ENCODE measurements at places on chromosomes 3 and 15.

DNA sequence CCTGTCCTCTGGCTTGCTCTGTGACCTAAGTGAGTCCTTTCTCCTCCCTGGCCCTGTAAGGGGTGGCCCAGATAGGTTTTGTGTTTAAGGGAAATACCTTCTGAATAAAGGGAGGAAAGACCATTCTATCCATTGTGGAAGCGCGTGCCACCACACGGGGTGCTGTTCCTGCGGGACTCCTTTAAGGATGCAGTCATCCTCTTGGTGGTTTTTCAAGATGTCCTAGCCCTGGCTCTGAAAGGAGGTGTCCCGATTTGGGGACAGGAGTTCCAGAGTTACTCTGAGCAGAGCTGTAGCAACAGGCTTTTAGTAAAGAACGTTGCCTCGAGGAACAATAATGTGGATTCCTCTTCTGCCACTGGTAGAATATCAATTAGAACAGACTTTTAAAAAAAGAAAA is 9.6 kb downstream of the SLC6A6 start:
- no peak for DNase-seq

GRCh38 chr3:149968216-149968615 is 2.5 kb downstream of the PFN2 start:
- no peak for DNase-seq

- DNase-seq, result no peak
Observed at GRCh38 chr3:127065561-127066290, 82.8 kb downstream of the PLXNA1 start.

DNA sequence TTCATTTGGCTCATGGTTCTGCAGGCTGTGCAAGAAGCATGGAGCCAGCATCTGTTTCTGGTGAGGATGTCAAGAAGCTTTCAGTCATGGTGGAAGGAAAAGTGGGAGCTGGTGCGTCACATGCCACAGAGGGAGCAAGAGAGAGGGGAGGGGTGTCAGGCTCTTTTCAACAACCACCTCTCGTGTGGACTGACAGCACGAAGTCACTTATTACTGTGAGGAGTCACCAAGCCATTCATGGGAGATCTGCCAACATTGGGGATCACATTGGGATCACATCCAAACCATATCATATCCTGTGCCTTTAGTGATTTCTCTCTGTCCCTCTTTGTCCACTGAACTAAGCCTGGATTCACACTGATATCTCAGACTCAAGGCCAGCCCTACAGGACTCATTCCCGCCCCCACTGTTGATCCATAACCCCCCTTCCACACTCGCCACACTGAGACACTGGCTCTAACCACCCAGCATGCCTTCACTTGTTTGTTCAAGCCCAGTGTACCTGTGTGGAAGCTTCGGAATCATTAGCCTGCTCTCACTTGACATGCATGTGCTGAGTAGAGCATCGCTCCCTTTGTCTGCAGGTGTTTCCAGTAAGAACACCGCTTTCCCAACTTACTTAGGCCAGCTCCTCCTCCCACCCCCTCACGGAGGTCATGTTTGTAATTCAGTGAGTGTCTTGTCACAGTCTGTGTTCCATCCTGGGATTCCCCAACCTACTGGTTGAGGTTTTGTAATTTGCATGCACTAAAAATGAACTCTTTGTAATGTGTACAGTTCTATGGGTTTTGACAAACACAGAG is 132.2 kb downstream of the KLF13 start:
- DNase-seq, result peak; percentile 91

DNA sequence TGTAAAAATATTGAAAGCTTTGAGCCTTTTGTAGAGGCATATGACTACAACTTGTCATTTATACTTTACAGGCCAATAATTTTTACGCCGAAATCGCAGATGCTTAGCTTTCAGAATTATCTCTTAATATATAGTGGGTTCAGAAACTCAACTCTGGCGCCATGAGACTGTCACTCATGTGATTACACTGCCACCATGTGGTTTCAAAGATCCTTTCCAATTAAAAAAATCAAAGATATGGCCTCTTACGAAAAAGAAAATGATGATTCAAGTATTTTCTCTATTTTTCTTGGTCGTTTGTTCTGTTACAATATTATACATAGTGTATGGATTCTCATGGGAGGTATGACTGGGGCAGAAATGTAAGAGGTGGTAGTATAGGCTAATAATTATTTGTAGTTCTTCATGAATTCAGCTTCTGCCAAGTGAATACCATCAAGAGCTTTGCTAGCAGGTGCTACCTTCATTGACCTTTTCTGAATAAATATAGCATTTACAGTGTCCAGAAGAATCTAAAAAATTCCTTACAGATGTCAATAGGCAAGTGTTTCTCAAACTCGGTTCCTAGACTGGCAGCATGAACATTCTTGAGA is 751.7 kb upstream of the GOLIM4 start:
- peak; percentile 30 for DNase-seq

GRCh38 chr3:68295457-68295856 is 636.9 kb downstream of the TAFA4 start:
- DNase-seq, result no peak

GRCh38 chr15:25060996-25061620 is 106.3 kb downstream of the SNRPN start:
- DNase-seq, result no peak

- DNase-seq, result no peak
Observed at GRCh38 chr3:12380461-12380860, 91.6 kb downstream of the PPARG start.

Data from inflammatory macrophage treated with lipopolysaccharide for 4 hours (primary cell).